ENCODE measurements at places on chromosomes 16 and 17.

GRCh38 chr16:86665319-86665675, 86.9 kb downstream of the FOXL1 start:
- no peaks in the 10 kb centered on the region for H3K27me3 ChIP-seq
- peaks cover 9% of the 10 kb centered on the region for H3K4me1 ChIP-seq
- DNase-seq: no peak
- peak overlapping the region; percentile 75 for H3K27ac ChIP-seq

- H3K27me3 ChIP-seq: no peaks in the 10 kb centered on the region
- H3K27ac ChIP-seq: no peak overlapping the region
- H3K4me1 ChIP-seq: no peaks in the 10 kb centered on the region
- no peak for DNase-seq
- no peak overlapping the region for H3K4me3 ChIP-seq
Measured at GRCh38 chr17:14923981-14924380, 341.1 kb downstream of the PMP22 start.

- no peak for DNase-seq
- H3K4me1 ChIP-seq: peaks cover 23% of the 10 kb centered on the region
- no peak overlapping the region for H3K4me3 ChIP-seq
- H3K36me3 ChIP-seq: no peaks in the 10 kb centered on the region
- no peak overlapping the region for H3K27ac ChIP-seq
Measured at GRCh38 chr17:9071016-9071415, 49.7 kb downstream of the NTN1 start.

DNA sequence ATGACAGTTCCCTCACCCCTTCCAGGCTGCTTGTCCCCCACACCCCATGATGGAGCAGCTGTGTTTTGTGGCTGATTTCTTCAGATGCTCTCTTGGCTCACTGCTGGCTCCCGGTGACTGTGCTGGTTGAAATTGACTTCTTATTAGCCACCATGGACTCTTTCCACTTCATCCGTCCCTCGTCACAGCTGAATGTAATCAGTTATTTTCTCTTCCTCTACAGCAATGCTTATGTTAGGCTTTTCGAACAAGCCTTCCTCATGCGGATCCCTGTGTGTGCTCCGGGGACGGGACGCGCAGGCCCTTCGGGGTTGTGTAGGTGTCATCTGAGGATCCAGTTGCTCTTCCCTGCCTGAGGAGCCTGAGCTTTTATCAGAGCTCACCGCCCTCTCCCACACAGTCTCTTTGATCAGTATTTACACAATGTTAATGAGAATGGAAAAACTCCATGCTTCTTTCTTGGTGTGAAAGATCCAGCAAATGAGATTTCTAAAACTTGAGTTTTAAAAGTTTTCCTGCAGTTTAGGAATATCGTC, 87.5 kb downstream of the RPTOR start:
- H3K4me3 ChIP-seq: no peak overlapping the region
- no peak for DNase-seq
- no peaks in the 10 kb centered on the region for H3K36me3 ChIP-seq

- H3K36me3 ChIP-seq: no peaks in the 10 kb centered on the region
- H3K27me3 ChIP-seq: no peaks in the 10 kb centered on the region
- H3K4me3 ChIP-seq: no peak overlapping the region
- H3K27ac ChIP-seq: no peak overlapping the region
Measured at GRCh38 chr17:68344701-68345136, 53.4 kb downstream of the ARSG start.

GRCh38 chr16:4886151-4886550, 38.9 kb downstream of the UBN1 start:
- no peaks in the 10 kb centered on the region for H3K4me1 ChIP-seq
- H3K4me3 ChIP-seq: no peak overlapping the region
- H3K27me3 ChIP-seq: no peaks in the 10 kb centered on the region
- peaks cover 53% of the 10 kb centered on the region for H3K36me3 ChIP-seq

GRCh38 chr16:76634847-76635697, 357.9 kb downstream of the CNTNAP4 start:
- no peak overlapping the region for H3K4me3 ChIP-seq
- no peaks in the 10 kb centered on the region for H3K27me3 ChIP-seq
- no peaks in the 10 kb centered on the region for H3K4me1 ChIP-seq
- DNase-seq: no peak

- DNase-seq: no peak
- H3K4me1 ChIP-seq: peaks cover 6% of the 10 kb centered on the region
- peaks cover 6% of the 10 kb centered on the region for H3K36me3 ChIP-seq
- H3K27ac ChIP-seq: no peak overlapping the region
- H3K4me3 ChIP-seq: no peak overlapping the region
- H3K27me3 ChIP-seq: no peaks in the 10 kb centered on the region
Measured at GRCh38 chr16:28923652-28924398, 1.2 kb downstream of the RABEP2 start.

DNA sequence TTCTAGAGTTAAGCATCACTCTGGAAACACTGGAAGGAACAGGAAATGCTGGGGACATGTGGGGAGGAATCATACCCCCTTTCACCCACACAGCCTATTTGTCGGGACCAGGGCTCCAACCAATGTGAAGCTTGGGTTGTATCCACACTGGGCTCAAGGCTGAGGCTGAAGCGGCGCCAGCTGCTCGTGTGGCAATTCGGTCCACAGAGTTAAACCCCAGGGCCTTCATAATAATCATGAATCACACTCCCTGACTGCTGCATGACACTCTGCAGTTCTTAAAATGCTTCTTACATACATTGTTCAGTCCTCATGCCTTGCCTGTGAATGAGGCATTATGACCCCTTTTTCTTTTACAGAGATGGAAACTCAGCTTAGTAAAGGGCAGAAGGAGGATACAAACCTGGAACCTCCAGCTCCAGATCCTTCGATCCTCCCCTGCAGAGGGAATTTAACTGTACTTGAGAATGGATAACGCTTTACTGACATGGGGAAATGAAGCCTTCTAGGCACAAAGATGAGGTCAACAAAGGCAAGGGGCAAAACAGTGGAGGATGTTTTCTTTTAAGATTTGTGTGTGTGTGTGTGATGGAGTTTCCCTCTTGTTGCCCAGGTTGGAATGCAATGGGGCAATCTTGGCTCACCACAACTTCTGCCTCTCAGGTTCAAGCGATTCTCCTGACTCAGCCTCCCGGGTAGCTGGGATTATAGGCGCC, 72.7 kb downstream of the SOX9 start:
- no peak overlapping the region for H3K27ac ChIP-seq
- H3K4me1 ChIP-seq: no peaks in the 10 kb centered on the region
- no peaks in the 10 kb centered on the region for H3K27me3 ChIP-seq
- H3K4me3 ChIP-seq: no peak overlapping the region
- no peaks in the 10 kb centered on the region for H3K36me3 ChIP-seq

All from ascending aorta (tissue), 2 donors.